ENCODE measurements at places on chromosomes 1 and 21. TPM values are rescaled to one million over a fixed set of nuclear protein-coding genes. Genes with fewer than 3 reads are reported as not detected.

HSD3B1 gene
- total RNA-seq: not detected

ATXN7L2 gene
- total RNA-seq: 11.1 TPM

TNFSF4 gene
- 0.47 TPM for total RNA-seq

PKP1 gene
- total RNA-seq: not detected

ZFP69B gene
- 3.8 TPM for total RNA-seq

DNA sequence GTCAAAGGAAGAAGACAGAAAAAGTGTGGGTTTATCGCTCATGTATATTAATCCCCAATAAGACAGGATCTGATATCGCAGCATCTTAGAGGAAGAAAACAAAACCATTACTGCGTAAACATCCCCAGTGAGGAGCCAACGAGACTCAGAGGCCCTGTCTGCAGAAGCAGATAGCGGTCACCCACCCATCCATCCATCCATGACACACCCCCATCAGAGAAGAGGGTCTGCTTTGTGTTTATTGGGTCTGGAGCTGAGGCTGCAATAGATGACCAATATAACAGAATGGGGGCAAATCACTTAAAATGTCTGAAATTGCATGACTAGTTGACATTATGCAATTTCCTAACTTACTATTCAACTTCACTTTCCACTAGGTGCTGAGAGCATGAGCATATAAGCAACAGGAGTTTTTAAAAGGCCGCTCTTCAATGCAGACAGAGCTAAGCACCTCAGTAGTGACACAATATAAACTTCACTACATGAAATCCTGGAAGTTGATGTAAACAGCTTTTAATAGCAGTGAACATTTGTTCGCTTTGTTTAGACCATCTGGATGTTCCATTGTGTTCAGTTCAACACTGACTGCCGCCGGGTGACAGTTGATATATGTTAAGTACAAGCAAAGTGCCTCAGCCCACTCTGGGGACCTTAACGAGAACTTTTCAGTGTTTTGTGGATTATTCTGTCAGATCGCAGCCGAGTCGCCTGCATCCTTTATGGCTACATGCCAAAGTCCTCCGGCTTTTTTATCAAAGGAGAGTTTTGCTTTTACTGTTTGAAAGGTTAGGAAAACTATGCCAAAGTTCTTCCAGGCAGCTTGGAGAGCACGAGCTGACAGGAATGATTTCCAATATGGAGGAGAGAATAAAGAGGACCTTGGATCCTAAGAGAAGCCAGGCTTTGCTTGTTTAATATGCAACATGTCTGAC is 167.5 kb downstream of the ZNF281 start:
- no peak for DNase-seq

DNA sequence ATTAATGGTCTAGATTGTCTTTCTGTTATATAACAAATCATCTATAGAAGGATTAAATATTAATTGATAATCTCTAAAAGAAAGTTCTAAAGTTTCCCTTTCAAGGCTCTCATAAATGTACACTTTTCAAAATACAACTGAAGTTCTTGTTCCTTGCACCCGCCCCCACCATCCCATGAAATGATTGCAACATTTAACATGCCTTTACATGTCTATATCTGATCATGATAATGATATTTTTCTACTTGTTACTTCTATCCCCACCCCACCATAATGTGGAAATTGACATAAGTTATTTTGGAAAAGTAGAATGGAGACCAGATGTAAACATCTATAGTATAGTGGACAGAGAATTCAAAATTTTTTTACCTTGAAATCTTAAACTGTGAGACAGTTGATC is 186.6 kb downstream of the NTNG1 start:
- DNase-seq: no peak

- DNase-seq: no peak
Observed at GRCh38 chr1:13723810-13724209, 23.8 kb downstream of the PRDM2 start.

DNA sequence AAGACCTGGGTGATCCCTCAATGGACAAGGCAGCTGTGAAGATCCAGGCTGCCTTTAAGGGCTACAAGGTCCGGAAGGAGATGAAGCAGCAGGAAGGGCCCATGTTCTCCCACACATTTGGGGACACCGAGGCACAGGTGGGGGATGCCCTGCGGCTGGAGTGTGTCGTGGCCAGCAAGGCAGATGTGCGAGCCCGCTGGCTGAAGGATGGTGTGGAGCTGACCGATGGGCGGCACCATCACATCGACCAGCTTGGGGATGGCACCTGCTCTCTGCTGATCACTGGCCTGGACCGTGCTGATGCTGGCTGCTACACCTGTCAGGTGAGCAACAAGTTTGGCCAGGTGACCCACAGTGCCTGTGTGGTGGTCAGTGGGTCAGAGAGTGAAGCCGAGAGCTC is 85.2 kb downstream of the TRIM11 start:
- DNase-seq: no peak

GRCh38 chr1:46284058-46284457 is 19.4 kb downstream of the LRRC41 start:
- no peak for DNase-seq

GRCh38 chr1:233704170-233704897 is 90.4 kb downstream of the KCNK1 start:
- no peak for DNase-seq

- no peak for DNase-seq
Observed at GRCh38 chr1:243939167-243939848, 89.3 kb upstream of the AKT3 start.

GRCh38 chr21:36790616-36791015 is 91.7 kb downstream of the SIM2 start:
- no peak for DNase-seq

DNA sequence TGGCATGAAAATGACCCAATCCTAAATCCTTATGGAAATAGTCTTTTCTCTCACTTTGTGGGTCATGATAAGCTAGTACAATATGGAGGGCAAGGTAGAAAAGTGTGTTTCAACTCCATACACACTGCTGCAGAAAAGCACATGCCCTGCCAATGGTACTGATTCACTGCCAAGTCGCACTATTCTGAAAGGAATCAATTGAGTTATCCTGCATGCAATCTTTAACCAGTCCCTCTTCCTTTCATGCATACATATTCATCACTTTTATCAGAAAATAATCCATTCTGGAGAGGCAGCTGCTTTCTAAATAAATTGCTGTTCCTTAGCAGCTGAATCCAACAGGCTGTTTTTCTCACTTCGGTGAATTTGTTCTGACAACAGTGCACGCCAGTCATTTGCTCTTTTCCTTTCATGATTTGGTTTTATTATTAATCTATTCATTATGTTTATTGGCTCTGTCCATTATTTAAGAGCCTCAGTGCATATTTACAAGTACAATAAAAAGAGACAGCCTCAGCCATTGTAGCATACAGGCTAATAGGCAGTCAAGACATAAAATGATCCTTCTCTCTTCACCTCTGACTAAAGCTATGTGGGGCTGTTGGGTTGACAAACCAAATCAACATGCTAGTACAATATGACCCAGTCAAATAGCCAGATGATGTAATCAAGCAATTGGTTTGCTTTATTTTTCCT is 108.8 kb downstream of the CHD1L start:
- no peak for DNase-seq

DNA sequence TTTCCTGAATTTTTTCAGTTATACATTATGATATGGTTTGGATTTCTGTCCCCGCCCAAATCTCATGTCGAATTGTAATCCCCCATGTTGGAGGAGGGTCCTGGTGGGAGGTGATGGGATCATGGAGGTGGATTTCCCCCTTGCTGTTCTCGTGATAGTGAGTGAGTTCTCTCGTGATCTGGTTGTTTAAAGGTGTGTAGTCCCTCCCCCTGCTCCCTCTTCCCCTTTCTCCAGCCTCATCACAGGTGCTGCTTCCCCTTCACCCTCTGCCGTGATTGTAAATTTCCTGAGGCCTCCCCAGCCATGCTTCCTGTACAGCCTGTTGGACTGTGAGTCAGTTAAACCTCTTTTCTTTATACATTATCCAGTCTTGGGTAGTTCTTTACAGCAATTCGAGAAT is 93.2 kb upstream of the HNRNPU start:
- DNase-seq: no peak

- DNase-seq: no peak
Observed at GRCh38 chr1:43484367-43484766, 30.6 kb upstream of the HYI start.

DNA sequence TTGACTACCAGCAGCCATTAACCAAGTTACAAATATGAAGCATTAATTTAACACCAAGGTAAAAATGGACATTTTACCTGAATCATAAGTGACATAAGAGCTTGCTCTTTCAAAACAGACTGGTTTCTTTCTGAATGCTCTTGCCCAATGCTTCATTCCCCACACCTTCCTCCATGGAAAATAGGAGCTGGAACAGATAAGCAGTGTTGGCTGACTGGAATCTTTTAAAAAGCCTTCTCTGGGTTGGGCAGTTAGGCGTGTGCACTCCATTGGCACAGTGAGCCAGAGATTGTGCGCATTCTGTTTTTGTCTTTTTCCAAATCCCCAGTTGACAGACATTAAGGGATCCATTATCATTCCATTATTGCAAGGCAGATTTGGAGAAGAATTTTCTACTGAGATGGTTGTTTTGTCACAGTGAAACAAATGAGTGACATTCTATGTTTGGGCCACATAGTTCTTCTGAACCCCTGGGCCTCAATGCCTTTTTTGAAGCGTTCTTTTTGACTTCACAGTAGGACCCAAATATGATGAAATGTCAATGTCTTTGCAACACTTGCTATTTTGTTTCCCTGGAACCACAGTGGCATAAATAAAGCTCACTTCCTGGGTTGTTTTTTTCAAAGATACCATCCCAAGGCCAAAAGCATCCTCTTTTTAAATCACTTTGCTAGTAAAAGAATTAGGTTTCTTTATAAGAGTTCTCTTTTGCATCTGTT is 32.3 kb downstream of the LRRC8B start:
- DNase-seq: no peak

DNA sequence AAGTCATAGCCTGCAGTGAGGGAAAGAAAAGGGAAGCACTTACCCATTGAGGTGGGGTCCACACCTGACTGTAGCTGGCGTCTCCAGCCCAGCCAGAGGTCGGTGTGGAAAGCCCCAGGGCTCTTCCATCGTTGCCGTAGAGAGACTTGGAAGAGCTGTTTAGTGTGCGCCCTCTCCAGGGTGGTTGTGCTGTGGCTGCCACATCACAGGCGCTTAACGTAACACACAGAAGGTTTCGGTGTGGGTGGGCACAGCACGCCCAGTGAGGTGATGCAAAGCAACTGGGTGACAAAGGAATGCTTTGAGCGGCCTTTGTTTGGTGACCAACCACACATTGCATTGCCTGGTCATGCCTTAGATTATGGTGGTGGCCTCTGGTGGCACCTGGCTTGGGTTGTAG is 36.8 kb upstream of the KIF1B start:
- no peak for DNase-seq

GRCh38 chr1:70688580-70688979 is 277.5 kb downstream of the CTH start:
- no peak for DNase-seq

DNA sequence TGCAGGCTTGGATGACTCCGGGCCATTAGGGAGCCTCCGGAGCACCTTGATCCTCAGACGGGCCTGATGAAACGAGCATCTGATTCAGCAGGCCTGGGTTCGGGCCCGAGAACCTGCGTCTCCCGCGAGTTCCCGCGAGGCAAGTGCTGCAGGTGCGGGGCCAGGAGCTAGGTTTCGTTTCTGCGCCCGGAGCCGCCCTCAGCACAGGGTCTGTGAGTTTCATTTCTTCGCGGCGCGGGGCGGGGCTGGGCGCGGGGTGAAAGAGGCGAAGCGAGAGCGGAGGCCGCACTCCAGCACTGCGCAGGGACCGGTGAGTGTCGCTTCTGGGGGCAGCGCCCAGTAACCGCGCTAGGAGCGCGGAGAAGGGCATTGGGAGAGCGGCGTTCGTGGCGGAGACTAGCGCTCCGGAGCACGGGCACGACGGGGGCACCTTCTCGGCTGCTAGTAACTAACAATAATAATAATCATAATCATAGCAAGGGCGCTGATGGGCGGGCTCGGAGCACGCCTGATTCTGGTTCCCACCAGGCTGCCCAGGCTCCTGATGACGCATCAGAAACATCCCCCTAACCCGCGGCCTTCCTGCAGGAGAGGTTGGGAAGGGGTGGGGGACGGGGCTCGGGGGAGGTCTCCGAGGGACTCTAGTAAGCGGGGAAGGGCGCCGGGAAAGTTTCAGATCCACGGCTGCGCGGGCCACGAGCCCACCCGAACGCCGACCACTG is at the start of gene MX1:
Gene MX1, plus strand, starts transcription at position 286 of the 722 bp plus-strand sequence. CDS start 5,832 bp downstream, outside the sequence.
- DNase-seq: peak; percentile 97

GRCh38 chr1:118395430-118395991 is 210.5 kb upstream of the SPAG17 start:
- DNase-seq: no peak

Measured in activated CD8-positive, alpha-beta memory T cell treated with anti-CD3 and anti-CD28 coated beads, Interleukin-2, amount 10 ng/mL, durations not matched to agents 7 days and 5 days (primary cell).